Naive thymus-derived CD8-positive, alpha-beta T cell (primary cell): ENCODE measurements at places on chromosomes 5 and 9. TPM values are rescaled to one million over a fixed set of nuclear protein-coding genes. Genes with fewer than 3 reads are reported as not detected.

Gene CDKN2B
- total RNA-seq = not detected

Gene NDUFA8
- total RNA-seq = 18.3 TPM

DNA sequence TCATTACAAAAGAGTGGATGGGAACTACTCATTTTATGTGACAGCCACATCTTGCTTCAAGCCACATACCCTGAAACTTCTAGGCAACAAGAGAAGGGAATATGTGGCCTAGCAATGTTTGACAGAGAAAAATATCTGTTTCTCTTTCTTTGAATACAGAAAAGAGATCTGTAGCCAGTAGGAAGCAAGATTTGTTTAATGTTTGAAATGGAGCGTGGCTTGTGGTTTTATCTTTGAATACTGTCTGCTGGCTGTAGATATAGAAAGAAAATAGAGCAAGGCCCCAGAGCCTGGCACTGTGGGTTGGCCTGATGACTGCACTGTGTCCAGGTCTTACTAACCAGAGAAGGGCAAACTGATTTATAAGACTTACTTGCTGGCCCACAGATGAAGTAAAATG is 133.8 kb downstream of the ARHGEF28 start:
- no peaks in the 10 kb centered on the region for H3K4me1 ChIP-seq
- no peak overlapping the region for H3K27ac ChIP-seq
- no peak overlapping the region for H3K4me3 ChIP-seq
- H3K36me3 ChIP-seq = no peaks in the 10 kb centered on the region
- peaks cover 7% of the 10 kb centered on the region for H3K27me3 ChIP-seq

DNA sequence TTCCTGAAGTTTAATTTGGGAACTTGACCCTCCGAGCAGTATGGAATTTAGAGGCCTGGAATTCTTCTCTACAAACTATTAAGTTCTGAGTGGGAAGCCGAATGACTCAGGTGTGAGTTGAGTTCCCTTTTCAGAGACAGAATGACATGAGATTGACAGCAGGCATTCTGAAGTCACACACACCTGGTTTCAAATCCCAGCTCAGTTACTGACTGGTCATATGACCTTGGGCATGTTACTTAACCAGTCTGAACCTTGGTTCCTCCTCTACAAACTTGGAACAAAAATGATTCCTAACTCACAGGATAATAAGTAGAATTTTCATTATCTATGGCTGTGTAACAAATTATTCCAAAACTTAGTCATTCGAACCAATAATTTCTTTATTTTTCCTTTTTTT is 45.5 kb upstream of the GPBP1 start:
- H3K4me1 ChIP-seq = no peaks in the 10 kb centered on the region
- DNase-seq = no peak
- no peaks in the 10 kb centered on the region for H3K36me3 ChIP-seq
- H3K4me3 ChIP-seq = no peak overlapping the region
- H3K27me3 ChIP-seq = peaks cover 2% of the 10 kb centered on the region
- H3K27ac ChIP-seq = no peak overlapping the region

Gene F2RL2
- not detected for total RNA-seq

Gene AK1
- 52.2 TPM for total RNA-seq

DNA sequence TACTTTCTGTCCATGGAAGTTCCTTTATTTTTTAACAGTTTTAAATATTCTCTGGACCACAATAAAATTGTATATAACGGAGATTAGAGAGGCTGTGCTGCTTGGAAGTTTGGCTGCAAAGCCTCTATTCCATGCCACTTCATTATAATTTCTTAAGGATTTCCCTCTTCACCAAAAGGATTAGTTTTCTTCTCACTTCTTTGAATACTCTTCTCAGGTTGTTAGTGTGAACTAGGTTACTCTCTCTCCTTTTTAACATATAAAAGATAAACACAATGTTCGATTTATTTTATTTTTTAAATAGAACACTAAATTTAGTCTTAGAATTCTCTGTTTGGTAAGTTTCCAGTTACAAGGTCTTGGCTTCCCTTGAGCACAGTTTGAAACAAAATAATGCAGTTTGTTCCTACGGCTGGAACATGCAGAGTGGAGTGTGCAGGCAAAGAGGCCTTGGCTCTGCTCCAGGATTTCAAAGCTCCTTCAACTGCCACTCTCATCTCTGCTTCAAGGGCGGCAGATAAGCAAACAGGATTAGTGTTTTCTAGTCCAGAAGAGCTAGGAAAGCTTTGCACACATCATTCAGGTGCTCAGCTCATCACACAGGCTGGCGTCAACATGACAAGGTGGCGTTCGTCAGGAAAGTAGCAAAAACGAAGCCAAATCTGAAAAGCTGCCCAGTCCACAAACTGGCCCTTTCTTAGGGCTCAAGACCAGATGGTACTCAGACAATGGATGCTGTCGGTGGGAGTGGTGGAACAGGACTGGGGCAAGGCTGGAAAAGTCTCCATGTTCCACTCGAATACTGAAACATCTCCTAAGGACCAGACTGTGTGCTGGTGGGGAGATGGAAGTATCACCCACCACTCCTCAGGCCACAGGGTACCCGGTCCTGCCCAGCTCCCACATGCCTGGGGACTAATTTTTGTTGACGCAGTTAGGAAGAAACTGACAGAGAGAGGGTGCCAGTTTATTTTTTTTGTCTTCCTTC is 286.6 kb downstream of the CRB2 start:
- no peaks in the 10 kb centered on the region for H3K27me3 ChIP-seq
- H3K4me3 ChIP-seq = no peak overlapping the region
- DNase-seq = no peak
- peaks cover 7% of the 10 kb centered on the region for H3K4me1 ChIP-seq

- H3K4me1 ChIP-seq = peaks cover 16% of the 10 kb centered on the region
- no peaks in the 10 kb centered on the region for H3K27me3 ChIP-seq
- peak overlapping the region; percentile 11 for H3K27ac ChIP-seq
- DNase-seq = no peak
- H3K4me3 ChIP-seq = peak overlapping the region; percentile 75
These were observed 183.9 kb downstream of the AUH start for GRCh38 chr9:91177661-91178280.

- H3K36me3 ChIP-seq = no peaks in the 10 kb centered on the region
- no peak for DNase-seq
- no peak overlapping the region for H3K27ac ChIP-seq
- no peaks in the 10 kb centered on the region for H3K27me3 ChIP-seq
These were observed 123.3 kb upstream of the SLIT3 start for GRCh38 chr5:169424279-169424655.

DNA sequence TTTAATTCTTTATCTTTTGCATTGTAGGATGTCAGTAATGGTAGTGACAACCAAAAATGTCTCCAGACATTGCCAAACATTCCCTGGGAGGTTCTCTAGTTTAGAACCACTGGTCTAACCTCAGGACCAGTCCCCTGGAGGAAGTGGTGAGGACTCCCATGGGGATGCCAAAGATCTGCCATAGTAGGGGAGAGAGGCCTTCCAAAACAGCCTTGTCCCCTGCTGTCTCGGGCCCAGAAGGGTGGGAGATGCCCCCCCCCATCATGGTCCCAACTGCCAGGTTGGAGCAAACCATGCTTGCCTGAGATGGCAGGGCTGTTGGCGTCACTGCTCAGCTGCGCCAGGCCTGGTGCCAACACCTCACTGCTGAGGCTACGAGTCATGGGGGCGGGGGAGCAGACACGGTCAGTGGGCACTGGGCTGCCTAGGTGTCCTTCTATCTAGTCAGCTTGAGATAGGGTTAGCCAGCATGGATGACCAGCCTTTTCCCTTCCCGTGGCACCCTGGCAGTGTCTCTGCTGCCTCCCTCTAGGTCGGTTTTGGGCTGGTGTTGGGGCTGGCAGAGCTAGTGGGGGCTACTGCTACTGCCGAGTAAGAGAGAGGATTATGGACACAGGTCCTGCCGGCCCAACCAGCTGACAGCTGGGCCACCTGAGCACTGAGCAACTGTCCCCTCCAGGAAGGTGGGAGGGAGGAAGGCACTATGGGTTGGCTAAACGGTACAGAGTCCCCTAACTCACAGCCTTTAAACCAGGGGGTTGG is 8.3 kb upstream of the CXXC5 start:
- H3K4me3 ChIP-seq = no peak overlapping the region
- H3K27me3 ChIP-seq = no peaks in the 10 kb centered on the region
- H3K36me3 ChIP-seq = no peaks in the 10 kb centered on the region

DNA sequence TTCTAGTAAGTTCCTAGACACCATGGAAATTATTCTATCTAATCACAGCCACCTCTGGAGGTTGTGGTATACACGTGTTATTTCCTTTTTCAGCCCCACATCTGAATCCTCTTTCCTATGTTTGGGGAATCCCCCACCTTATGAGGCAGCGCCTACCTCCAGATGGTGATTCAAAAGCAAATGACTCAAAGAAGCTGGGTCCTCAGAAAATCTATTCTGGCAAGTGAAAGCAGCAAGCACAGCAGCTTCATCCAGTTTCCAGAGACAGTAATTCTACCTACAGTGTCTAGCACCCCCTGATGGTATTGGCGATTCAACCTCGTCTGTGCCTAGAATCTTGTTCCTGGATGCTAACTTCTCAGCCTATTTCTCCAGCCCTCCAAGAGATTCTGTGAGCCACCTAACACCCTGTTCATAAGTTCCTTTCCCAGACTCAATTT is 43.0 kb downstream of the STRBP start:
- H3K4me3 ChIP-seq = no peak overlapping the region
- peak overlapping the region; percentile 55 for H3K27ac ChIP-seq
- H3K27me3 ChIP-seq = no peaks in the 10 kb centered on the region
- DNase-seq = no peak

GRCh38 chr5:150559701-150560100 is 51.8 kb downstream of the NDST1 start:
- H3K27me3 ChIP-seq = peaks cover 4% of the 10 kb centered on the region
- no peak for DNase-seq
- H3K4me1 ChIP-seq = no peaks in the 10 kb centered on the region
- H3K4me3 ChIP-seq = no peak overlapping the region
- no peak overlapping the region for H3K27ac ChIP-seq
- no peaks in the 10 kb centered on the region for H3K36me3 ChIP-seq

DNA sequence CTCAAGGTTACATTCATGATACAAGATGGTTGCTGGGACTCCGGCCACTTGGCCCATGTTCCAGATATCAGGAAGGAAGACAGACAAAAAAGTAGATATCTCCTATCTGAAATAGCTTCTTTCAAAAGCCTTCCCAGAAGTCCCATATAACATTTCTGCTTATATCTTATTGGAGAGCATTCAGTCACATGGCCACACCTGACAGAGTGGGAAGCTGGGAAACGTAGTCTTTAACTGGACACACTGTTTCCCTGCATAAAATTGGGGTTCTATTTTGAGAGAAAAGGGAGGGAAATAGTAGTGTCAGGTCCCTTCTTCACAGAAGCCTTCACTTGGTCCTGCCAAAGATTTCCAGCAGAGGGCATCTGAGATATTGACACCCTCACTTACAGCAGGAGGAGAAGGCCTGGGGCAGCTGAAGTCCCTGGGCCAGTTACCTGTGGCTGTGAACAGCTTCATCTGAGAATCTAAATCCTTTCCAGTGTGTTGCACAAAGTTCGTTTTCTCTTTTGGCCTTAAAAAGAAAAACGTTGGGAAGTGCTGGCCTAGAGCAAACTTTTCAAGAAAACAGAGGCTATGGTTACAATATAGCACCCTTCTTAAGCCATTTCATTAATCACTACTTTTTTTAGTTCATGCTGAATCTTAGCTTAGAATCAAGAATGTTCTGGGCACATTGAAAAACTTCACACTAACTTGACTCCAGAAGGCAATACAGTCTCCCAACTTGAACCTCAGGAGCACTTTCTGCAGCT is 33.5 kb downstream of the SPEF2 start:
- peaks cover 2% of the 10 kb centered on the region for H3K36me3 ChIP-seq
- no peak overlapping the region for H3K4me3 ChIP-seq
- peaks cover 9% of the 10 kb centered on the region for H3K4me1 ChIP-seq
- no peaks in the 10 kb centered on the region for H3K27me3 ChIP-seq
- DNase-seq = peak; percentile 60

GRCh38 chr5:68924481-68925145 is 169.2 kb upstream of the SLC30A5 start:
- no peak overlapping the region for H3K27ac ChIP-seq
- H3K4me1 ChIP-seq = no peaks in the 10 kb centered on the region
- no peak for DNase-seq
- H3K27me3 ChIP-seq = peaks cover 2% of the 10 kb centered on the region
- H3K4me3 ChIP-seq = no peak overlapping the region
- H3K36me3 ChIP-seq = no peaks in the 10 kb centered on the region
